ENCODE measurements at places on chromosomes 16 and 17.

DNA sequence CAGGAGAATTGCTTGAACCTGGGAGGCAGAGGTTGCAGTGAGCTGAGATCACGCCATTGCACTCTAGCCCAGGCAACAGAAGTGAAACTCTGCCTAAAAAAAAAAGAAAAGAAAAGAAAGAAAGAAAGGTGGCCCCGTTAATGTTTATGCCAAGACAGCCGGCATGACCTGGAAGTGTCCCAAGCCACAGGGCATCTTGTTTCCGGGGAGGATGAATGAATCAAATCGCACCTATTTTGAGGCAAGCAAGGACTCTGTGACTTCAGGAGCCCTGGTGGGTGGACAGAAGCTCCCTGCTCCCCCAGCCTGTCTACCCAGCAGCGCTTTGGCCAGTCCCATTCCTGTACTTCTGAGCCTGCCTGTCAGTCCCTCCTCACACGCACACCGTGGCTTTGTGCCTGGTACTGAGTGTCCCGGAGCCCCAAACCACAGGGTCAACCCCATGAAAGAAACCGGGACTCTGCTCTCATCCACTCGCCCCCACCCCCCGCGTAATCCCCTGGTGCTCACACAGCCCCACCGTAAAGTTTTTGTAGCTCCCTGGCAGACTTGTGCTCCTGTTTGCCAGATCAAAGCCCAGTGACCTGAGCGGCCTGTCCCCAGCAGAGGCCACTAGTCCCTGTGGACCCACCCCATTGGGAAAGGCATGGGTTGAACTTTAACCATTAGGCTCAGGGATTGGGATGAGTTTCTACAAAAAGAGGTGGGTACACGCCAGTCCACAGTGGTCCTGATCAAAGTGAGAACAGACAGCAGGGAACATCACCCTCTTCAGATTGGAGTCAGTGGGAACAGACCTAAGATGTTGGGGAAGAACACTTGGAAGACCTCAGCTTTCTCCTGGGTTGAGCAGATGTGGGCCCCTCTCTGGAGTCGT lies 19.3 kb downstream of the CD2BP2 start:
- DNase-seq = no peak

- no peak for DNase-seq
These were observed 693.0 kb upstream of the SOX9 start for GRCh38 chr17:71427801-71428200.

DNA sequence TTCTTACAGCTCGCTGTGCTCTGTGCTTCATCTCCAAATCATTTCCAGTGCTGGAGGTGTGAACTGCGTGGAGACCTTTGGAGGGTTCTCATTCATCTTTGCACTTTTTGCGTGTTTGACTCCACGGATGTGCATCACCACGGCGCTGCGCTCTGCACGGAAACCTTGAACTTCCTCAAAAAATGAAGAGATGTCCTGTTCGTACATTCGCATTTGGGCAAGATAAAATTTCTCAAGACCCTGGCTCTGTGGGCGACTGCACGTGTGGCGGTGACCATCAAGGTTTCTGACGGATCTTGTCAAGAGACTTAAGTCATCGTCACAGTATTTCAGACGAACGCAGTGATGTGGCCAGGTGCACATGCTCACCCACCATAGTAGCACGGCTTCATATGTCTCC lies 10.3 kb upstream of the PVALEF start:
- no peak for DNase-seq

DNA sequence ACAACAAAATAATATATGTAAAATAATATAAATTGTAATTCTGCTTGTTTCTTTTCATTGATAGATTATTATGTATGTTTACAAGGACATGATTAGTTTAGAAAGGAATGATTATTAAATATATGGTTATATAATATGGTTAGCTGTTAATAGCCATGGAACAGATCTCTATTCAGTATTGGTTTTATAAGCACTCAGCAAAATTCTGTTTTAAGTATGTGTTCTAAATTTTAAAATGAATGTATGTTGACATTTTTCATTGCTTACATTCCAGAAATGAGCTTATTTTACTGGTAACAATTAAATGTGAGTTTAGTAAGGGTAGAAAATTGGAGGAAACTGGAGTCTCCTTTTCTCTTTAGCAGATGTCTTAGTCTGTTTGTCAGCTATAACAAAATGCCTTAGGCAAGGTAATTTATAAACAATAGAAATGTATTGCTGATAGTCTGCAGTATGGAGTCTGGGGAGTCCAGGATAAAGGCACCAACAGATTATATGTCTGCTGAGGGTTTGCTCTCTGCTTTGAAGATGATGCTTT lies 45.4 kb downstream of the NFAT5 start:
- DNase-seq = no peak

DNA sequence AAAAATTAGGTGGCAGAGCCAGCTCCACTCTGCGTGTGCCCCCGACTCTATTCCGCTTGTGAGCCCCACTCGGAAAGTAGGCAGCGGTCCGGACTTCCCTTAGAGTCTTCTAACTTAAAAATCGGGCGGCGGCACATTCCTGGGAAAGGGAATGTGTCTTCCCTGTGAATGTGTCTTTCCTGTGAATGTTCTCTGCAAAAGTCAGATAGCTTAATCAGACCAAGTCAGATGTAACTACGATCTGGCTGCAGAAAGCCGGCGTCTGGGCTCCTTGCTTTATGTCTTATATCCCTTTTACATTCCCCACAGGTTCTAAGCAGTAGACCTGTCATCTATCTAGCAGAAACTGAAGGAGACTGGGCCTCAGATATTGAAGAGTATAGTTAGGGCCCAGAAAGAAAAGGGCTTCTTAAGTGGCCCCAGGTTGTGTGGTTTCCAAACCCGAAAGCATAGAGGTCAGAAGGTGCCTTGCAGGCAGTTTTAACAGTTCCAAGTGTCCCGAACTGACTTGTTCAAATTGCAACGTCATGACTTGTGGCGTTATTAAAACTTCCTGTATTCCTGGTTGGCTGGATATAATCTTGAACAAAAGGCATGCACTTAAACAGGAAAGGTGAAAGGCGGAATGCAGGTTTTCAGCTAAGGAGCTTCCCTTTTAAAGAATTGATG lies 601 bp downstream of the PHKB start:
- DNase-seq = no peak

DNA sequence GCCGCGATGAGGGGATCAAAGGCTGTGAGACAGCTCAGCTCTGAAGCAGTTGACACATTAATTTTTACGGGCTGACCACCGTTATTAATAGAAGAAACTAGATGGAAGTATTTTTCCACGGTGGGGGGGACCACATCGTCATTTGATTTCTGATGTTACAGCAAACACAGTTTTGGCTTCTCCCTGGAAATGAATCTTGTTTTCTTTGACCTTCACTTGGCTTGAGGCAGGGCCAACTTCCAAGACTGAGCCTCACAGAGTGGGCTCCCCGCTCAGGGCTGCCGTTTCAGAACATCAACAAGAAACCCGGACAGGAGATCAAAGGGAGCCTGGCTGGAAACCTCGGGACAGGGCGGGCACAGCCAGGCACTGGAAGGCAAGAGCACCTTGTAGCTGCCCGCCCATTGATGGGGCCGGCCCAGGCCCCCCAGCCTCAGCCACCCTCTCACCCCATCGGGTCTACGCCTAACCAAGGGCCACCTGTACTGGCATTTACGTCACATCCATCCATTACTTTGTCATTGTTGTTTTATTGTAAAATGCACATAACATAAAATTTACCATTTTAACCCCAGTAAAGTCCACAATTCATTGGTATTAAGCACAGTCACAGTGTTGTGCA lies 124.6 kb downstream of the C16orf95 start:
- no peak for DNase-seq

- DNase-seq = peak; percentile 46
These were observed 22.6 kb downstream of the NDE1 start for GRCh38 chr16:15672514-15673167.

GRCh38 chr17:31525801-31526549 lies 134.5 kb downstream of the RAB11FIP4 start:
- DNase-seq = no peak

DNA sequence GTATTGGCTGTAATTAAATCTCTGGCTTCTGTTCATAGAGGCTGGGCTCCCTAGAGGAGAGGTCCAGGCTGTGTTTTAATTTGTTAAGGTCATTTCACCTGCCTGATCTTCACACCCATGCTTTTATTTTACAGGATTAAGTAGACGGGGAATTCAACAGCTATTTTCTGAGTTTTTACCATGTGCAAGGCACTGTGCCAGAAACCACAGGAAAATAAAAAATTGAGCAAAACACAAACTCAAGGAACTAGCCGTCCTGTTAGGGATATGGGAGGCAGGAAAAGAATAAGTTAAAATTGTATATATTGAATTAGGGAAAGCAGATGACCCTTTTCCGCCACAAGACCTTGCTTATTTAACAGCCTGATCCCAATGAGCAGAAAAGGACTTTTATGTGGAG lies 29.1 kb downstream of the HS3ST3A1 start:
- no peak for DNase-seq

DNA sequence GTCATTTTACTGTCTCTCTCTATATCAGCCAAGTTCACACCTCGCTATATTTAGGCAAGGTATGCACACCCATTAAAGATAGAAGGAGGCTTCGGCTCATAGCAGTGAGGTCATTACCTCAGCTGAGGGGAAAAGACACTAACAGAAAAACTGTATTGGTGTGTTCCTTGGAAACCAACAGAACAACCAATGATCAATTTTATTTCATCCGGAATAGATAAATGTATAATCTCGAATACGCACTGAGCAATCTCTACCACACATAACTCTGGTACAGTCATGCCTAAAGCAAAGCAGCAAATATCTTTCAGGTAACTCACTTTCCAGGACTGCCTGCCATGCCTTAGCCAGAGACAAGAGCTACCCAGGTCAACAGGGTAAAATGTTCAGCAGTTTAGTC lies 109.9 kb upstream of the CORO6 start:
- no peak for DNase-seq

GRCh38 chr16:79659344-79659743 lies 58.8 kb upstream of the MAF start:
- no peak for DNase-seq

DNA sequence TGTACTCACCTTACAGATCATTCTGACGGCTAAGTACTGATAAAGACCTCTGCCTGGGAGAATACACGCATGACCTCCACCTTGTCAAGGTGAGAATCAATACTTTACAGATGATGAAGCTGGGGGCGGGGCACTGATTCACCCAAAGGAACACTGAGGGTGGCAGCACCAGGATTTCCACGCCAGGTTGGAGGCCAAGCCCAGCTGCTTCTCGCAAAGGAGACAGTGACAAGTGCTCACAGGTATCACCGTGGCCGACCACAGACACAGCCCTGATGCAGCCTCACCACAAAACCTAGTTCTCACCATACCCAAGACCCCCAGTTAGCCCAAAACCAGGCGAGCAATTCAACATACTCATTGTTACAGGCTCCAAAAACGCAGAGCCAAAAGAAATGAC lies 434.2 kb downstream of the SOX9 start:
- DNase-seq = no peak

All from stimulated activated CD4-positive, alpha-beta T cell treated with anti-CD3 and anti-CD28 coated beads, Interleukin-4, amount 100 ng/mL, for 1 hour (primary cell).